NCI-H1092 treated with DMSO at 0.1 percent for 48 hours (cell line): ENCODE measurements at places on chromosomes 16 and 17.
A peak's percentile ranks its signal among the peaks of the same experiment; 100 is the strongest.

- DNase-seq: peak; percentile 10
Observed at GRCh38 chr17:50361561-50362480, 11.2 kb downstream of the MRPL27 start.

GRCh38 chr16:80283466-80284392 lies 257.1 kb upstream of the DYNLRB2 start:
- DNase-seq: no peak

DNA sequence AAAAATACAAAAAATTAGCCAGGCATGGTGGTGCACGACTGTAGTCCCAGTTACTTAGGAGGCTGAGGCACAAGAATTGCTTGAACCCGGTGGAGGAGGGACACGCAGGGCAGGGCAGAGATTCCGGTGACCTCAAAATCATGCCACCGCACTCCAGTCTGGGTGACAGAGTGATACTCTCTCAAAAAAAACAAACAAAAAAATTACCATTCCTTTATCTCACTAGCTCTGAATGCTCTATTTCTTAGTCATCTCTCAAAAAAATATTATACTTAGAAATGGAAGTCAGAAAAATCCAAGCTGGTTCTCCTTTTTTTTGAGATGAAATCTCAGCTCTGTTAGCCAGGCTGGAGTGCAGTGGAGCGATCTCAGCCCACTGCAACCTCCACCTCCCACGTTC lies 40.8 kb downstream of the SPOP start:
- no peak for DNase-seq

GRCh38 chr17:18172531-18173278 lies 10.9 kb upstream of the ALKBH5 start:
- no peak for DNase-seq

GRCh38 chr16:15876503-15876902 lies 11.9 kb downstream of the CEP20 start:
- DNase-seq: no peak
